AG09309 (cell line): ENCODE measurements at places on chromosomes 6 and 20.
A peak's percentile ranks its signal among the peaks of the same experiment; 100 is the strongest.

DNA sequence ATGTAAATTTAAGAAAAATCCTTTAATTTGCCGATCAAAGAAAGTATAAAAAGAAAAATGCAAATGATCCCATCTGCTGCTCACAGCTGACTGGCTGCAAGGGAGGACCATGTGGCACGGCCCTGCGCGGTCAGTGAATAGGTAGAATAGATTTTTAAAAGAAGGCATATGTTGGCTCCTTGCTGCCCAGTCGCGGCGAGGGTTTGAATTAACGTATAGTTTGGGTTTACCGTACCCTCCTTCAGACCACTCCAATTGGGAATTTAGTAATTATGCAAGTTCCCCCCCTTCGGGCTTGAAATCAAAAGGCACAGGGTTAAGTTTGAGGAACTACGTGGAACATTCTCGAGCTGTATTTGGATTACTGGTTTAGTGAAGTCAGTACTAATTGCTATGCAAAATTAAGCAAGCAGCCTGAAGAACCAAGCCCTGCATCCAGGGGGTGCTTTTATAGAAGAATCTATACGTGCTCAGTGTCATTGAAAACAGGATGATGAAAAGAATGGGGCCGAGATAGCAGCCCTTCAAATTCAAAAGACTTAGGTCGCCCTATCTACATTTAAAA is 1.1 kb upstream of the BEND3 start:
- no peak for DNase-seq

DNA sequence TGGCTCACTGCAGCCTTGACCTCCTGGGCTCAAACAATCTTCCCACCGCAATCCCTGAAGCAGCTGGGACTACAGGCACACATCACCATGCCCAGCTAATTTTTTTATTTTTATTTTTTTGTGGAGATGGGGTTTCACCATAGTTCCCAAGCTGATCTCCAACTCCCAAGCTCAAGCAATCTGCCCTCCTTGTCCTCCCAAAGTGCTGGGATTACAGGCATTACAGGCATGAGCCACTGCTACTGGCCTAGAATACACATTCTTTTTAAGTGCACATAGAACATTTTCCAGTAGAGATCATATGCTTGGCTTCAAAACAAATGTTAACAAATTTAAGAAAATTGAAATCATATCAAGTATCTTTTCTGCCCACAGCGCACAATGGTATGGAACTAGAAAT is 176.8 kb upstream of the MARCKS start:
- no peak for DNase-seq

DNA sequence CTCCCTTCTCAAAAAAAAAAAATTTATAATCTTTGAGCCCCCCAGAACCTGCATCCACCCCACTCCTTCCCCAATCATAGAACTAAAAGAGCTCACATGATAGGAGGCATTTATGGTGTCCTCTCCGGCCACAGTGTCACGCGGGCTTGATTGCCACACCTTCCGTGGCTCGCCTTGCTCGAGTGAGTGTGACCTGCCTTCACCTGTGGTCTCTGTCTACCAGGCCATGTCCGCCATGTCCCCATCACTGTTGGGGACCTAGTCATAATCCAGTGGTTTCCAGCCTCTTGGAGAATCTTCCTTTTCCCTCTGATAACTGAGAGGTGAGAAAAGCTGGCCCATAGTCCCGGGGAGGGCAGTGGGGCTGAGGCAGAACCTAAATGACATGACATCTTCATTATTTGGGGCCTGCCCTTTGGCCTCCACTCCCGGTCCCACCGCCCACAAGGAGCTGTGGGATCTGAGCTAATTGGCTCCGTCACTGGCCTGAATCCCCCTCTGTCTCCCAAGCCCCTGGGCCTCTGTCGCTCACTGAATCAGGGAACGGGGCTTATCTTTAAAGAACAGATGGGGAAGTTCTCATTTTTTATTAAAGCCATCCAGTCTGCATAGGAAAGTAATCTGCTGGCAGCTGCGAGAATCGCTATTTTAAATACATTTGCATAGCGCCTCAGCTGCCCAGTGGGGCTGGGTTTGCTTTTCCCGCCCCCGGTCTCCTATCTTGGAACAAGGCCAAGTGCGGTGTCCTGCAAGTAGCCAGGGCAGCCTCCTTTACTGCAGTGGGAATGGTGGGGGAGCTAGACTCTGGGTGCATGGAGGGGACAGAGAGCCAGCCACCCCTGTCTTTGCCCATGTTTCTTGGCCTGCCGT is 197.6 kb upstream of the PMEPA1 start:
- DNase-seq = no peak

DNA sequence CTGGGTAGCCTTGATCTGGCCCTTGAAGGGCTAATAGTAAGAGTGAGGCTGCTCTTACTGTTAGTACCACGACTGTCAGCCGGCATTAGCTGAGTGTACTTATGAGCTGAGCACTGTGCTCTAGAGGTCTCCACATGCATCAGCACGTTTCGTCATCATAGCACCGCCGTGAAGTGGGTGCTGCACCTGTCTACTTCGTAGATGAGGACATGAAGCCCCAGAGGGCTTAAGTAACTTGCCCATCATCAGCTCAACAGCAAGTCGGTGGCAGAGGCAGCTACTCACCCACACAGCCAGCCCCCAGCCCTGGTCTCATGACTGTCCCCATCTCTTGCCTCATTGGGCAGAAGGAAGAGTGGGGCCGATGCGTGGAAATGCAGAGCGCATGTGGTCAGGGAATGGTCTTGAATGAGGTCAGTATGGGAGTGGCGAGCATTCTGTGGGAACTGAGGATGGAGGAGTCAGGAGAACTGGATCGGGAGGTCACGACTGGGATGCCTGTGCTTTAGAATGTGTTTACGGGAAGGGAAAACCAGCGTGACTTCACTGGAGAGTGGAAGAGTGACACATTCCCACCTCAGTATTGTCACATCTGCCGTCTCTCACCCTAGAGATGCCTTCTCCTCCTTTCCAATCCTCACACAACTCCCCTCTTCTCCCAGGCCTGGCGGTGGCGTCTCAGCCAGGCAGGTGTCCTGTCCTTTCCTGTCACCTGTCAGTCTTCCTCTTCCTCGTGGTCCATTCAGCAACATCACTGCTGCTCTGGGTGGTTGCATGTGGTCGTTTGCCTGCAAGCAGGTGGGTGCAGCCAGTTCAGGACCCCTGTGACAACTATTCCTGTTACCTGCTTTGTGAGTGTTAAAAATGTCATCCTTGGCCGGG is 6.0 kb downstream of the SYTL3 start:
- DNase-seq = no peak

DNA sequence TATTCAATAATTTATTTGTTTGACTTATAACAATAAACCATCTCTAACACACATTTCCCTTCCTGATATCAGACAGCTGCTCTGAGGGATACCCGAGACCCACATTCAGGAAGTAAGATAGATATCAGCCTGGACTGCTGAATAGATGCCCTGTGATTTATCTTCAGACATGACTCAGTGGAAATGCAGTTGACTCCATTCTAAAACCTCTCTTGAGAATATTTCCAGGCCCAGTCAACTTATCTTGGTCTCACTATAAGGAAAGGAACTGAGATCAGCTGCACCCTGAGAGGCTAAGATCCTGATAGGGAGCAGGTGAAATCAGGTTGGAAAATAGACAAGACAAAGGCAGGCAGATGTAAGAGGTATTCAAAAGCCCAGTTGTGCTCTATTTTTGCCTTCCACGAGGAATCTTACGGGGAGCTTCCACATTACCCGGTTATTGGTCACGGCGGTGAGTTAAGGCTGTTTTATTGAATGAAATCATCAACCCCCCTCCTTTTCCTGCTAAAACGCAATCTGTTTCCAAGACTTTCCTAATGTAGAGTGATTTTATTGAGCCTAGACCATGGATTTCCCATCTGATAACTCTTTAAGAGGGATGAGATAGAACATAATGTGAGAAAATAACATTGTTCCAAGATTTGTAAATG is 25.5 kb downstream of the C6orf15 start:
- no peak for DNase-seq

DNA sequence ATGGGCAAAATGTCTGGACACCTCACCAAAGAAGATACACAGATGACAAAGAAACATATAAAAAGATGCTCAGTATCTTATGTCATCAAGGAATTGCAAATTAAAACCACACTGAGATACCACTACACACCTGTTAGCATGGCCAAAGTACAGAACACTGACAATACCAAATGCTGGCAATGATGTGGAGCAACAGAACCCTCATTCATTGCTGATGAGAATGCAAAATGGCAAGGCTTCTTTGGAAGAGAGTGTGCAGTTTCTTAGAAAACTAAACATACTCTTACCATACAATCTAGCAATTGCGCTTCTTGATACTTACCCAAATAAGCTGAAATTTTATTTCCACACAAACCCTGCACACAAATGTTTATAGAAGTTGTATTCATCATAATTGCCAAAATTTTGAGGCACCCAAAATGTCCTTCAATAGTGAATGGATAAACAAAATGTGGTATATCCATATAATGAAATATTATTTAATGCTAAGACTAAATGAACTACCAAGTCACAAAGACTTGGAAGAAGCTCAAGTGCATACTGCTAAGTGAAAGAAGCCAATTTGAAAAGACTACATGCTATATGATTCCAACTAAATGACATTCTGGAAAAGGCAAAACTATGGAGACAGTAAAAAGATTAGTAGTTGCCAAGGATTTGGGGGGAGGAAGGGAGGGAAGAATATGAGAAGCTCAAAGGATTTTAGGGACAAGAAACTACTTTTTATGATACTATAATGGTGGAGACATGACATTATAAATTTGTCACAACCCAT is 50.7 kb downstream of the TNFAIP3 start:
- no peak for DNase-seq

DNA sequence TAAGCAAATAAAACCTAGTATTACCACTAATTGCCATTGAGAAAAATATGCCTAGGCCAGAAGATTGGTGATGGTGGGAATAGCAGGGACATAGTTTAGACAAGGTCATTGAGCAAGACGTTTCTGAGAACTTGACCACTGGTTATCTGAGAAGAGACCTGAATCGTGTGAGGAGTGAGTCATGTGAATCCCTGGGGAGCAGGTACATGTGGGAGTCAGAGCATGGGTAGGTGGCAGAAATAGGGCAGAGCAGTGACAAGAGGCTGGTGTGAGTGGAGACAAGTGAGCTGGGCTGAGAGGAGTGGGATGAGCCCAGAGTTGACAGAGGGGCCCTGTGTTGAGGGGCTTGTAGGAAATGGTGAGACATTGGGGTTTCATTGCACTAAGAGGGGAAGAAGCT is 16.4 kb downstream of the MICA start:
- no peak for DNase-seq

DNA sequence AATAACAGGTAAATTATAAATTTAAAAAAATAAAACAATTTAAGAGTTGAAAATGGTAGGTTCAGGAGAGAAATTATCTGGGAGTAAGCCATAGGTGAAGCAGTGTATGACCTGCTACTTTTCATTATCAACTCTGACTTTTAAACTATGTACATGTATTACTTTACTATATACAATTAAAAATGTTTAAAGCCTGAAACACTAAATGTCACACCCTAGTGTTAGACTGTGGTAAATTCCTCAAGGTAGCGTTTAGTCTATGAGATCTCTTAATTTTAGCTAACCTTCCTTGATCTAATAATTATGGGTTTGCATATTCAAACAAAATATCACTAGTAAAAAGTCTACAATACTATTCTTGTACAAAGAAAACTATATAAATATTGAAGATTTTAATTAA is 22.3 kb upstream of the TBC1D32 start:
- DNase-seq = no peak

- no peak for DNase-seq
These were observed 806 bp downstream of the MICAL1 start for GRCh38 chr6:109454496-109455436.

DNA sequence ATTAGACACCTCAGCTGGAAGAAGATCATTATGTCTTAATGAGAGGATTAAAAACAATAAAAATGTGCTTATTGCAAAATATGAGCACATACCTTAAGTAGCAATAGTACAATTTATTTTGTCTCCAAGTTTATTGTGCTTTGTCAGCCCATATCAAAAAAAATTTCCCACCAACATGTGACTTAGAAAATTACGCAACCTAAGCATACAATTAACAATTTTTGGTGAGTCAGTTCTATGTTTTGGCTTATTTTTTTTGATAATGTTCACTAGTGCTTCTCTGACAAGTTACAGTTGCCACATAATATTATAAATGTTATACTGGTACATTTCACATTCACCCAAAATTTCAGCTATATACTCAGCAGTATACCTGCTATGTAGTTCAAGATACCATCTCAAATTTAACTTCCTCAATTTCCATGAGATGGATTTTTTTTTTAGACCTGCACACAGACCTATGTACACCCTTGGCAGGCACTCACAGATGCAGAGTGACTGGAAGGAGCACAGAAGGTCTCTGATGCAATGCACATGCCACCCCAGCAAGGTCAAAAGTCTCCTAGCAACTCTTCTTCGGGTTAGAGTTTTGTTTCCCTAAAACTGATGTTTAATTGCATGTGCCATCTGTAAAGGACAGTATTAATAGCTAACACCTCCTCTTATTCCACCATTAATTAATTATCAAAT is 112.4 kb downstream of the PRKN start:
- no peak for DNase-seq

DNA sequence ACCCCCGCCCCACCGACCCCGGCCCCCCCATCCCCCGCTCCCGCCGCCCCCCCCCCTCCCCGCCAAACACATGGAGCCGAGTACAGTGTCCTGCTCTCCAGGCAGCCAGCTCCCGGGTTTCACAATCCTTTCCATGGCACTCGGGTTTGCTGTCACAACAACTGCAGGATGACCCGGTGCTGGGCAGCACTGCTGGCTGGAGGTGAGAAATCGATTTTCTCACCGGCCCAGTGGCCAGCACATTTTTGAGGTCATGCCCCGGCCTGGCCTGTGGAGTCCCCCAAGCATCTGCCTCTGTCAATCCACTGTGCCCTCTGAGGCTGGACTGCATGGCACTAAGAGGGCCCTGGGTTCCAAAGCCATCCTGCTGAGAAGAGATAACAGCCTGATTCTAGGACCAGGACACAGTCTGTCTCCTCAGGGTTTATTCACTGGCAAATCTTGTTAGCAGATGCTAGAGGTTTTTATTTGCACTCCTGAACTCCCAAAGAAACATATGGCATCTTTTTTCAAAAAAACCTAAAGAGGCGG is 129.5 kb downstream of the NFATC2 start:
- no peak for DNase-seq

GRCh38 chr6:158654960-158655489 is 5.2 kb downstream of the SYTL3 start:
- no peak for DNase-seq

DNA sequence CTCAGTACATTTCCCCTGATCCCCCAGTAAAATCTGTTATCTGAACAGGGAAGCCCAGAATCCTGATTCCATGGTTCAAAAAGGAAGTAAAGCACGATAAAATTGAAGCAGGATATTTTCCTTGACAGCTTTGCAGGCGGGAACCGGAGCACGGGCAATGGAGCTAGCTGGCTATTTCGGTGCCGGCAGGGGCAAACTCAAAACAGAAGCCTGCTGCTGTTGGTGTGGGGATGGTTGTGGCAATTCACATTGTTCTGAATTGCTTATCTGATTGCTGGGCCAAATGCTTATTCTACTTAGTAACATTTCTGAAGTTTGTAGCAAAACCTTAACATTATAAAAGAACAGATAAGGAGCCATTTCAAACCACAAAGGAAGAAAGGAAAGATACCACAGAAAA is 172.4 kb downstream of the MMS22L start:
- no peak for DNase-seq

GRCh38 chr6:161418463-161418945 is 144.6 kb upstream of the AGPAT4 start:
- DNase-seq = peak; percentile 67

- no peak for DNase-seq
These were observed 26.8 kb downstream of the SLC22A3 start for GRCh38 chr6:160374836-160375560.

GRCh38 chr6:148747145-148747470 is 278 bp downstream of the UST start:
- no peak for DNase-seq
